Sigmoid colon (tissue), 7 donors: ENCODE measurements at places on chromosomes 13 and 19. TPM values are rescaled to one million over a fixed set of nuclear protein-coding genes. Genes with fewer than 3 reads are reported as not detected.

DNA sequence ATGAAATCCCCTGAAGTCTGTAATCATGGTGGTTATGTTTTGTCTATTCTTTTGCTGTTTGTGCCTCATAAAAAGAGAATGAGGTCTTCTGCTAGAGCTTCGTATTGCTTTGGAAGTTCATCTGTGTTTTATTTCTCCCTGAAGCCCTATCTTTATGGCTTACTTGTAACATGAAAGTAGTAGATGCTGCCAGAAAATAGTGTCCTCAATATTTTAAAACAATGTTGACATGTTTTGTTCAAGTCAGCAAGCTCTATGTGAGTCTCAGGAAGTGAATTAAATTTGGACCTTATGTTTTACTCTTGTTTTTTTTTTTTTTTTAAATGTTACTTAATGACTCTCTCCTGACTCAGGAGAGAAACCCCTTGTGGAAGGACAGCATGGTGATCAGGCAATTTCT, 130.5 kb downstream of the B3GLCT start:
- no peak for DNase-seq

DNA sequence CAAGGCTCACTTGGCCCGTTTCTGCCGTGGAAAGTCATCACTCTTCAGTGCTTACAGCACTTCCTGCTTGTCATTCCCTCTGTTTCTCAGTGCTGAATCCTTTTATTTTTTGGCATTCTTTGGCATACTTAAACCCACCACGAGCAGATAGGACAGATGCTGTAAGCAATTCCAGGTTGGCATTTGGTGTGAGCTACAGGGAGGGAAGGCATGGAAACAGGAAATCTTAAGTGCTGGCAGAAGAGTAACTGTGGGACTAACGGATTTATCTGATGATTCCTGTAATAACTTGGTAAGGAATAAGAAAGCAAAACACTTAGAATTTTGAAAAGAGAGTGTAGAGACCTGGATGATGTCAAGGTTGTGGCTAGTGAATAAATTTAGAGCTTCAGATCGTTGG, 273.4 kb downstream of the GPC6 start:
- no peak for DNase-seq

GRCh38 chr13:41178040-41178439, 16.3 kb downstream of the KBTBD7 start:
- no peak for DNase-seq

DNA sequence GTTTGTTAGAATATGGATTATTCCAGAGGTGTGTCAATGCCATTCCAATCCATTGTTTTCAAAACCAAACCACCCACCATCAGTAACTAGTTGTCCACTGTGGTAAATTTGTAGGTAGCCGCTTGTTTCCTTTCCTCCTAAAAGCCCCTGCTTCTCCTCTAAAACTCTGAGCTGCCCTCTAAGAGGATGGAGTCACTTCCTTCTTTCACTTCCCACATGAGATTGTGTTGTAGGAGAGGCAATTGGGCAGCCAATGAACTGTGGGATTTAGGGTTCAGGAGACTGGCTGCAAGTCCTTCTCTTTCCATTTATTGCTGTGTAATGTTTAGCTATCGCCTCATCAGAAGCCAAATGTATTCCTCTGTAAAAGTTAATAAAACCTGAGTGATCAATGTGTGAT, 49.9 kb upstream of the RFXAP start:
- no peak for DNase-seq

GRCh38 chr13:94433055-94433961, 46.2 kb downstream of the DCT start:
- no peak for DNase-seq

KLK12 gene
- not detected for total RNA-seq

- DNase-seq, result no peak
These were observed 25.2 kb downstream of the TEX29 start for GRCh38 chr13:111345682-111346081.

- DNase-seq, result no peak
These were observed 32.7 kb downstream of the NALCN start for GRCh38 chr13:101383595-101383994.

GRCh38 chr13:59673286-59673685, 490.4 kb downstream of the DIAPH3 start:
- no peak for DNase-seq

DNA sequence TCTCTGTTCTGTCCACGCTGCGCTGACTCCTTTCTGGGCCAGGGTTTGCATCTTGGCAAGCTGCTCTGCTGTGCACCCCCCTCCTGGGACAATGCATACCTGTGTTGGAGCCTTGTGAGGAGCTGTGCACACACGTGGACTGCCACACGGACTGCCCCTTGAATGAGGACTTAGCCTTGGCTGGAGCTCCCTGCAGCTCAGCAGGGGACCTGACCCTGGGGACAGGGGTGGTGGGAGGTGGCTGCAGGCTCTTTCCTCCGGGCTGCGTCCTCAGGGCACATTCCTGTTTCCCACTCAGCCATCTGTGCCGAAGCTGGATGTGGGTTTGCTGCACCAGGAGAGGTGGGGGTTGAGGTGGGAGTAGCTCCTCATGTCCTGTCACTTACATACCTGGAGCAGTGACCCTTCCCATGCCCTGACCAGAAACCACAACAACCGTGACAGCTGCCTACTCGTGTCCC, 8.2 kb downstream of the RAB11B start:
- DNase-seq, result no peak

DNA sequence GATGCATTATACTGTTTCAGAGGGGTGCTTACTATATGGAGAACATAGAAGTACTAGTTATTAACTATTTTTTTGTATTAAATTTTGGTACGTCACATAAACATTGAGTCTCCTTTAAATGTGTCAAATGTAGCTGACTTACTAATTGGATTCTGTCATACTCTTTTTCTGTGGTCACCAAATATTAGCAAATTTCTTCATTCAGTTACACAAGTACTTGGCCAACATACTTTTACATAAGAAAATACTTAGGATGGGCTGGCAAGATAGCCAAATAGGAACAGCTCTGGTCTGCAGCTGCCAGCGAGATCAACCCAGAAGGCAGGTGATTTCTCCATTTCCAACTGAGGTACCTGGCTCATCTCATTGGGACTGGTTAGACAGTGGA, 19.2 kb downstream of the LPAR6 start:
- no peak for DNase-seq
